ENCODE measurements at places on chromosomes 1 and 21.

- H3K4me1 ChIP-seq, result peaks cover 9% of the 10 kb centered on the region
- DNase-seq, result no peak
- no peak overlapping the region for H3K27ac ChIP-seq
- no peaks in the 10 kb centered on the region for H3K27me3 ChIP-seq
These were observed 4.5 kb upstream of the GADD45A start for GRCh38 chr1:67680486-67680885.

DNA sequence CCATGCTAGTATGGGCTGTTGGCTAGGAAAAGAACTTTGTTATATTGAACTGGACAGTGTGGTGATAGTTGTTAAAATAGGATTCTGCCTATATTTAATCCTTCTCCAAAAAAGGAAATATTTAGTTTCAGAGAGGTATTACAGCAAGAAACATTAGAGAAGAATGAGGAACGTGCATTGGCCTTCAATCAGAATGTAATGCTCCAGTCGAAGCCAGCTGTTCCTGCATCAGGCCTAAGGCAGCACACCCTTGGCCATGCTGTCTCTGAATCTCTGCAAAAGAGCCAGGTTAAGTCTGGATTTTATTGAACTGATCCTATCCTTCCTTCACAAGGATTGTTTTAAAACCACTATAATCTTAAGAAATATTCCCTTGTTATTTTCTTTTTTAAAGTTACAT, 35.3 kb upstream of the RALGPS2 start:
- H3K27ac ChIP-seq, result no peak overlapping the region
- H3K27me3 ChIP-seq, result no peaks in the 10 kb centered on the region
- H3K4me1 ChIP-seq, result peaks cover 40% of the 10 kb centered on the region
- no peaks in the 10 kb centered on the region for H3K36me3 ChIP-seq
- DNase-seq, result no peak

DNA sequence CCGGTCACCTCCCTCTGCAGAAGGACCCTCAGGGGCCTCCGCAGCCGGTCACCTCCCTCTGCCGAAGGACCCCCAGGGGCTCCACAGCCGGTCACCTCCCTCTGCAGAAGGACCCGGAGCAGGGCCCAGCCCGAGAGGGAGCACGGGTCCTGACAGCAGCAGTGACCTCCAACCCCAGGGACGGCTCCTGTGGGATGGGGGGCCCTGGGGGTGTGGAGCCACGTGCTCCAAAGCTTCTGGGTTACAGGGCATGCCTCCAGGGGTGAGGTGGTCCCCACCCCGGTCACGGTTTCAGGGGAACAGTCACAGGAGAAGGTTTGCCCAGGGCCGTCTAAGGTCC, 40.3 kb downstream of the SLC19A1 start:
- DNase-seq, result no peak
- H3K27ac ChIP-seq, result no peak overlapping the region

DNA sequence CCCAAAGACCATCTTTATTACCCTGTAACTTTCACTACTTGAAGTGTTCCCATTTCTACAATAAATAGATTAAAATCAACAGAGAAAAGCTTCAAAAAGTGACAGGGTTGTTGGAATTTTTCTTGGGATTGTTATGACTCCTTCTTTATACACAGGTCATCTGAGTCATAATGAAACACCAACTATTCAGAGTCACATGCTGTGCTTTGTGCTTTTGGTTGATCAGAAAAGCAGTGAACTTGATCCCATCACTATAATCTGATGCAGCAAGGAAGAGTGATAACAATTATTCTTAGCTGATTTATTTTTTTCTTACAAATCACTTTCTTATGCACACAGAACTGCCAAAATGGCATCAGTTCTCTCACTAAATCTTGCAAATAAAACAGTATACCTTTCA, 422.9 kb downstream of the PTBP2 start:
- H3K4me3 ChIP-seq, result no peak overlapping the region
- H3K4me1 ChIP-seq, result no peaks in the 10 kb centered on the region
- peaks cover 14% of the 10 kb centered on the region for H3K36me3 ChIP-seq
- no peak for DNase-seq

- no peaks in the 10 kb centered on the region for H3K4me1 ChIP-seq
- no peak for DNase-seq
- no peak overlapping the region for H3K27ac ChIP-seq
- H3K27me3 ChIP-seq, result no peaks in the 10 kb centered on the region
- H3K36me3 ChIP-seq, result no peaks in the 10 kb centered on the region
These were observed 86.7 kb downstream of the PTPN14 start for GRCh38 chr1:214464445-214465287.

- no peak overlapping the region for H3K27ac ChIP-seq
- no peaks in the 10 kb centered on the region for H3K36me3 ChIP-seq
- no peaks in the 10 kb centered on the region for H3K4me1 ChIP-seq
- H3K27me3 ChIP-seq, result no peaks in the 10 kb centered on the region
- H3K4me3 ChIP-seq, result no peak overlapping the region
These were observed 369.1 kb downstream of the RGS7 start for GRCh38 chr1:240987928-240988327.

GRCh38 chr1:5453347-5453746, 538.9 kb downstream of the NPHP4 start:
- peaks cover 5% of the 10 kb centered on the region for H3K27me3 ChIP-seq
- H3K36me3 ChIP-seq, result no peaks in the 10 kb centered on the region
- no peak overlapping the region for H3K27ac ChIP-seq

GRCh38 chr1:6454856-6455751, 10.9 kb downstream of the TNFRSF25 start:
- H3K4me3 ChIP-seq, result no peak overlapping the region
- H3K27ac ChIP-seq, result no peak overlapping the region
- H3K36me3 ChIP-seq, result peaks cover 8% of the 10 kb centered on the region
- peaks cover 4% of the 10 kb centered on the region for H3K4me1 ChIP-seq
- H3K27me3 ChIP-seq, result peaks cover 67% of the 10 kb centered on the region

DNA sequence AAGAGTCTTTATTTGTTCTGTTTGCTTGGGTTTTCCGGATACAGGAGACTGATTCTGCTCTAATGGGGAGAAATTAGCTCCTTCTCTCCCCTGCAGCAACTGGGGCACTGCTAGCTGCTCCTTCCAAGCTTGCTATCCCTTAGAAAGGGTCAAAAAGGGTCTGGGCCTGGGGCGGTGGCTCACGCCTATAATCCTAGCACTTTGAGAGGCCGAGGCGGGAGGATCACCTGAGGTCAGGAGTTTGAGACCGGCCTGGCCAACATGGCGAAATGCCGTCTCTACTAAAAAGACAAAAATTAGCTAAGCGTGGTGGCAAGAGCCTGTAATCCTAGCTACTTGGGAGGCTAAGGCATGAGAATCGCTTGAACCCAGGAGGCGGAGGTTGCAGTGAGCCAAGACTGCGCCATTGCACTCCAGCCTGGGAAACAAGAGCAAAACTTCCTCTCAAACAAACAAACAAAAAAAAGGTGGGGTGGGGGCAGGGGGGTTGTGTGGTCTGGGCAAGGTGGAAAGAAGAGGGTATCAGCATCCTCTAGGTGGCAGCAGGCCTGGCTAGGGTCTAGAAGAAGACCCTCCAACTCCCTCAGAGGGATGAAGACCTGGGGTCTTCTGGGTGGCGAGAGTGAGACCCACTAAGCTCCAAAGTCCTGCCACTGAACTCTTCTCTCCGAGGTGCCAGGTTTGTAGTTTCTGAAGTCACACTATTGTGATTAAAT, 15.4 kb upstream of the TBX15 start:
- no peak overlapping the region for H3K27ac ChIP-seq
- DNase-seq, result no peak
- H3K4me1 ChIP-seq, result peaks cover 32% of the 10 kb centered on the region
- H3K36me3 ChIP-seq, result peaks cover 16% of the 10 kb centered on the region

GRCh38 chr21:43343992-43344886, 82.7 kb downstream of the SIK1 start:
- no peak for DNase-seq
- no peak overlapping the region for H3K27ac ChIP-seq
- peaks cover 4% of the 10 kb centered on the region for H3K4me1 ChIP-seq

GRCh38 chr1:24621121-24621520, 22.0 kb upstream of the SRRM1 start:
- no peaks in the 10 kb centered on the region for H3K4me1 ChIP-seq
- DNase-seq, result no peak
- peaks cover 7% of the 10 kb centered on the region for H3K36me3 ChIP-seq
- H3K27me3 ChIP-seq, result peaks cover 28% of the 10 kb centered on the region
- no peak overlapping the region for H3K27ac ChIP-seq

DNA sequence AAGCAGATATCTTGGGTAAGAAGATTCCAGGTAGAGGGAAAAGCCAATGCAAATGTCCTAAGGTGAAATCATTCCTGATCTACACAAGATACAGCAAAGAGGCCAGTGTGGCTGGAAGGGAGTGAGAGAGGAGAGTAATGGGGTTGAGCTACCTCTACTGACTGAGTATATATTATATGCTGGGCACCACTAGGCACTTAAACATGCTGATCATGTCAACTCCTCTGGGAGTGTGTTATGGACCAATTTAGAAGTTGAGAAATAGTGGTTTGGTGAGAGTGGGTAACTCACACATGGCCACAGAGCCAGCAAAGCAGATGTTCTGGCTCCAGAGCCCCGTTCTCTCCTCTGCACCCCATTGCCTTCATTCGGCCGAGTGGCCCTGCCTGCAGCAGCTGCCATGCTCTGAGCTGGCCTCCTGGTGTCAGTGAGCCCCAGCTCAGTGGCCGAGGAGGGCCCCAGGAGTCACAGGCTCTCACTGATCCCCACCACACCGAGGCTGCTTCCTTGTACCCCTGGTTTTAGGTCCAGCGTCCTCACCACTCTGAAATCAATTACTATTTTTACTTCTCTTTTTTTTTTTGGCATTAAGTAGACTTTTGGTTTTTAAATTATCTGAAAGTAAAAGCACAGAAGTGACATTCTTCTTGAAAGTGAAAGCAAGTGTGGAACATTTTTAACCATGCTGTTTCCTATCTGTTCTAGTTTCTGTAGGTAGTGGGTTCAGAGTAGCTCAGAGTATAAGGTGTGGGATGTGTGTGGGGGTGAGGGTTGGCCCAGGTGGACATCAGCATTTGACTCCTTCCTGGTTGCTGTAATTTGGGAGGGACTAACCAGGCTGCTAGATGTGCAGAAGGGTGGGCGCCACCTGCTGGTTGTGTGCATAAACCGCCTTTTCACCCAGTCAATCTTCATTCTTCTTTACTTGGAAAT, 45.8 kb upstream of the CRNN start:
- H3K36me3 ChIP-seq, result no peaks in the 10 kb centered on the region
- H3K4me3 ChIP-seq, result peak overlapping the region; percentile 77
- H3K27me3 ChIP-seq, result no peaks in the 10 kb centered on the region
- H3K27ac ChIP-seq, result peak overlapping the region; percentile 93
- DNase-seq, result peak; percentile 55
- H3K4me1 ChIP-seq, result peaks cover 24% of the 10 kb centered on the region

DNA sequence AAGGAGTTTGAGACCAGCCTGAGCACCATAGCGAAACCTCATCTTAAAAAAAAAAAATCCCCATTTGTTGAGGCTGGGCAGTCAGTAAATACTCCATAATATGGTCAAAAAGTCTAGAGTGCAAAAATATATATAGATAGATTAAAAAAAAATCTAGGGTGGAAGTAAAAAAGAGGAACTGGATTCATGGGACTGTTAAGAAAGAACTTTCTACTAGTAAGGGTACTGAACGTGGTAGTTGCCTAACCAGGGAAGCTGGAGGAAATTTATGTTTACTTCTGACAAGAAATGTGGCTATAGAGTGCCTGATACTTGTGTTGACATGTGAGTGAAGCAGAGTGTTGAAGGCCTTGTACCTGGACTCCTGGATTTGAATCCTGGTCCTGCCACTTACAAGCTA, 265.9 kb upstream of the FAM78B start:
- H3K4me3 ChIP-seq, result no peak overlapping the region
- H3K4me1 ChIP-seq, result no peaks in the 10 kb centered on the region
- no peaks in the 10 kb centered on the region for H3K36me3 ChIP-seq
- no peak overlapping the region for H3K27ac ChIP-seq

- no peaks in the 10 kb centered on the region for H3K4me1 ChIP-seq
- DNase-seq, result no peak
- no peaks in the 10 kb centered on the region for H3K36me3 ChIP-seq
- no peak overlapping the region for H3K4me3 ChIP-seq
- no peaks in the 10 kb centered on the region for H3K27me3 ChIP-seq
These were observed 833.4 kb upstream of the ADGRL4 start for GRCh38 chr1:79839882-79840281.

GRCh38 chr21:44531606-44532564, 8.1 kb downstream of the KRTAP10-1 start:
- H3K4me1 ChIP-seq, result no peaks in the 10 kb centered on the region
- H3K36me3 ChIP-seq, result no peaks in the 10 kb centered on the region
- H3K27me3 ChIP-seq, result peaks cover 20% of the 10 kb centered on the region

DNA sequence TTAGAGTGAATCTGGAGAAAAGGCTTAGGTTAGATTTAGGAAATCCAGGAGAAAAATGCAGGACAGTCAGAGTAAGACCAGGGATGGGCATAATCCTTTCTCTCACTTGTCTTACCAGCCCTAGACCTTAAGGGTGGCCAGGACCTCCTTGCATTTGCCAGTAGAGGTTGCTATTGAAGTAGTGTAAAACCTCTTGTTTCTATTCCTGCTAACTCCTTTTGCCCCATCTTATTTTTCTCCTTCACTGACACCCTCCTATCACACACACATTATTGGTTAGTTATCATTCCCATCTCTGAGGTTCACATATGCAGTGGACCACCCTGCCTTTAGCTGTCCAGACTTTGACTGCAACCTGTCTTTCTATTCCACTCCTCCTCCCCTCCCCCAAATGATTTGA, 75.0 kb upstream of the MACF1 start:
- H3K27ac ChIP-seq, result no peak overlapping the region
- H3K4me1 ChIP-seq, result no peaks in the 10 kb centered on the region
- H3K4me3 ChIP-seq, result no peak overlapping the region
- no peak for DNase-seq
- no peaks in the 10 kb centered on the region for H3K27me3 ChIP-seq

DNA sequence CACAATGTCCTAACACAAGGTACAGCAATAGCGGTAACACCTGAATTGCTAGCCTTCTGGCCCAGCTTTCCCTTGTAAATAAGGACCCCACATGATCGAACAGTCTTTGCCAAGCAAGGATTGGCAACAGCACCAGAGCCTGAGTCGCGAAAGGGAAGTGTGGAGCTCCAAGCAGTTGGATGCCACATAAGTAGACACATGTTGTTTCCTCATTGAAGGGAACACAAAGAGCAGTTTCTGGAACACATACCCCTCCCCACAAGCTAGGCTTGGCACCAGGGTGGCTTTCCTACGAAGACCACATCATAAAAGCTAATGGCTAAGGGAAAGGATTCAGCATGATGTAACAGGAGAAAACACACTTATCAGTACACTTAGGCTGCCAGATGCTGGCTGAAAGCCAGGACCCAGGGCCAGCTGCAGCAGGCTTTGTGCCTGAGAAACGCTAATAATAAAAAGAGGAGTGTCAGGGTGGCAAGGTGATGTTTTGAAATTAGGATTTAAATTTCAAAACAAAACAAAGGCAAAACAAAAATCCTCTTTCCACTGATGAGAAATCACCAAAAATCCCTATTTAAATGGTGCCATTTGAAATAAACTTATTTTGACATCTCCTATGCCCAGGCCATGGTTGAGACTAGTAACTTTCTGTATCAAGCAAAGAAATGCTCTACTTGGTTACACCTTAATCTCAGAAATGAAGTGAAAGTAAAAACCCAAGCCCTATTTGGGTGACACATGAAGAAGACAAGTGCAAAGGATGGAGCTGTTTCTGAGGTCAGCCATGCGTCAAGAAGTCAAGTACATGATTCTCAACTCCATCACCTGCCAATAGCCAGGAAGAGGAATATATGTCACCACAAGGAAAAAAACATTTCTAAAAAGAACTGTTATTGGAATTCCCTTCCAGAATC, 11.9 kb upstream of the CPLANE2 start:
- peak; percentile 21 for DNase-seq
- H3K4me3 ChIP-seq, result peak overlapping the region; percentile 85
- H3K4me1 ChIP-seq, result peaks cover 26% of the 10 kb centered on the region
- H3K27me3 ChIP-seq, result no peaks in the 10 kb centered on the region
- peaks cover 8% of the 10 kb centered on the region for H3K36me3 ChIP-seq
